Fibroblast of mammary gland (primary cell): ENCODE measurements at places on chromosomes 2 and 18.

- DNase-seq: no peak
Observed at GRCh38 chr2:153604133-153604532, 125.6 kb upstream of the RPRM start.

GRCh38 chr2:227661025-227661649 is 5.5 kb upstream of the SCYGR5 start:
- DNase-seq: no peak

- DNase-seq: peak; percentile 57
Observed at GRCh38 chr2:220555961-220556630, 928.7 kb downstream of the SLC4A3 start.

GRCh38 chr2:173431191-173431590 is 76.5 kb downstream of the CDCA7 start:
- no peak for DNase-seq

DNA sequence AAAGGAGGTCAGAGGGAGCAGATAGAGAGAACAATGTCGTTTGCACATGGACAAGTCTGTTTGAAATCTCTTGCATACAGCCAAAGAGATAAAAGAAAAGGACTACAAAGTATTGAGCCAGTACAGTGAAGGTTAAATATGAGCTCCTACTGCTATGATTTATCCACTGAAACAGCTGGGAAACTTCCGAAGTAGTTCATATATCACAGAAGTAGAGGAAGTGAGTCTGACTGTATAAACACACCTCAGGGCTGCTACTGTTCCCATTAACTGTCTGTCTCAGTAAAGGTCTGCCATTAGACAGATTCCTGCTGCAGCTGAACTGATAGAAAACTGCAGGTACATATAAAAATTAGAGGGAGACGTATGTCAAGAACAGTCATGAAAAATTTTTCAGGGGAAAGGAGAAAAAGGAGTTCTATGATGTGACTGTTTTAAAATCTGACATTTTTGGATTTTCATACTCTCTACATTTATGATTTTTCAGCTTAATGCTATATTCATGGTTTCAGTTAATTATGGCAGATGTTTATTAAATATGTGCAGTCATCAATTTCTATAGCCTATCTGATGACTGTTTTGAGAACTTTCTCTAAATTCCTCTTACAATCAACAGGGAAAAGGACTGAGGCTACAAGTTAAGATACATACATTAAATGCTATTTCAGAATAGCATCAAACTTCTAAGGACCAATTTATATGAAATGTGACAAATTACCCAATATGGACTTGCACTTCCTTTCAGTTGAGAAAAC is 364.7 kb downstream of the ERBB4 start:
- DNase-seq: no peak

DNA sequence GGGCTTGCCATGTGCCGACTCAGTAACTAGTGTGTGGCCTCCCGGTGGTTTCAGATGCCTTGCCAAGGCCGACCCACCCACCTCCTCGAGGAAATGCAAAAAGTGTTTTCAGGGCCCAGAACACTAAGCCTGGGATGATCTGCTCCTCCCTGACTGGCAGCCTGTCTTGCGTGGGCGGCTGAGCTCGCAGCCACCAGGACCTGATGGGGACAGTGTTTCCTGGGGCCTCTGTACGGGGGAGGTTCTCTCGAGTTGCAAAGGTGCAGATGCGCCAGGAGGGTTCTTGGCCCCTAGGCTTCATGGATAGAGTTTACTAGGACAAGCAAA is 85.2 kb downstream of the GLI2 start:
- peak; percentile 84 for DNase-seq

- DNase-seq: no peak
Observed at GRCh38 chr2:172213116-172213860, 110.6 kb upstream of the DLX2 start.

GRCh38 chr2:111617299-111618225 is 266.4 kb downstream of the ANAPC1 start:
- DNase-seq: no peak

DNA sequence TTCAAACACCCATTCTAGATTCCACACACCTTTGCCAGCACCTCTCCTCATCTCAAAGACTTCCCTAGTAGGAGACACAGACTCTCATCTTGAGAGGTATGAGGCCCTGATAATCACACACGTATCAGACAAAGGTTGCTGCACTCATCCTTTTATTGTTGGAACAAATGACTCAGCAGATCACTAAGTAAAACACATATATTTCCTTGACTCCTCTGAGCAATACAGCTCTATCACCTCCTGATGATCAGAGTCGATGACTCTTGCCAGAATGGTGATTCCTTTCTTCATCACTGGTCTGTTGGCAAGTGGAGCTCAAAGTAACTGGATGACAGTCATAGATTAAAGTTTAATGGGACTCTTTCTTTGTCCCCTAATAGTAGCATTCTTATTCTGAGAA is 1049.2 kb upstream of the ZEB2 start:
- peak; percentile 83 for DNase-seq

DNA sequence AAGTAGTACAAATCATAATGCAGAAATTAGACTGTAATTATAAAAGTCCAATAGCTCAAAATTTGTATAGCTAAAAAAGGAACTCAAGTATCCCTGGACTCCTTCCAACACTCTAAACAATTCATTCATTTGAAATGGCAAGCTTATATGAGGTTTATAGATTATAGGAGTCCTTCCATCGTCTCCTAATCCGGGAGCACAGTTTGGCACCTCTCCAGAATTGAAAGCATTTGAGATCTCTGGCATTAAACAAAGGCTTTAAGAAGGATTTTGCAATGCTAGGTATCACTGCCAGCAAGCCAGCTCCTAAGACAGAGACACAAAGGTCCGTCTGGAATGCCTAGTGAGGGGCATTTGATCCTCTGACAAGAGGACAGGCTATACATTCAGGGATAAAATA is 90.9 kb downstream of the ACVR1 start:
- peak; percentile 37 for DNase-seq

- DNase-seq: no peak
Observed at GRCh38 chr18:62569081-62569655, 46.3 kb downstream of the ZCCHC2 start.

DNA sequence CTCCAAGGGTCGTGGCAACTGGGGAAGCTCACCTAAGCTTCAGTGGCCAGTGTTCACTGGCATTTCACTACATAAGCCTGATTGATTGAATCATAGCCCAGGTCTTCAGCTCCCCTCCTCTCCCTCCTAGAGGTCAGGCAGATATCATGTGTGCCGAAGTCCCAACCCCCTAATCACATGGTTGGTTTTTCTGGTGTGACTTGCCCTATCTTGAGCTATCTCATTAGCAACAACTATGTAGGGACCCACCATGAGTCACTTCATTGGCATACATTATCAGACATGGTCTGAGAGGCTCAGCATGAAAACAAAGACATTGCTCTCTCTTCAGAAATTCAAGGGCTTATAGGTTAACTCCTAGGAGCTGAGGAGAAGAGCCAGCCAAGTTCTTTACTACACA is 76.8 kb downstream of the LYPD1 start:
- no peak for DNase-seq

DNA sequence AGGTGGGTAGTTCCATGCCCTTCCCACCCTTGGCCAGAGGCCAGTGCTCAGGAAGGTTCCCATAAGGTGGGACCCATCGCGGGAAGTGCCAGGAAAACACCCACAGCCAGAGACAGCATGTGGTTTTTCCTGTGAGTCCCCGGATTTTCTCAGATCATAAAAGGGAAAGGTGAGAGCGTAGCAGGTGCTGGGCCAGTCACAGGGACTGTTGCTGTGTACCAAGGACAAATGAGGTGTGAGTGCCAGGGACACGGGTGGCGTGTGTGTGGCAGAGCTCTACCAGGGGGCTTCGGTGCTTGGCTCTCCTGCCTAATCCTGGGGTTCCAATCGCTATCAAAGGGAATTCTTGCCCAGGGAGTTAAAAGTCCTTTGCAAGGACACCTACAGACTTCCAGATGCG is 159.6 kb upstream of the SMAD2 start:
- DNase-seq: no peak

- no peak for DNase-seq
Observed at GRCh38 chr2:101657787-101658186, 39.7 kb upstream of the MAP4K4 start.

DNA sequence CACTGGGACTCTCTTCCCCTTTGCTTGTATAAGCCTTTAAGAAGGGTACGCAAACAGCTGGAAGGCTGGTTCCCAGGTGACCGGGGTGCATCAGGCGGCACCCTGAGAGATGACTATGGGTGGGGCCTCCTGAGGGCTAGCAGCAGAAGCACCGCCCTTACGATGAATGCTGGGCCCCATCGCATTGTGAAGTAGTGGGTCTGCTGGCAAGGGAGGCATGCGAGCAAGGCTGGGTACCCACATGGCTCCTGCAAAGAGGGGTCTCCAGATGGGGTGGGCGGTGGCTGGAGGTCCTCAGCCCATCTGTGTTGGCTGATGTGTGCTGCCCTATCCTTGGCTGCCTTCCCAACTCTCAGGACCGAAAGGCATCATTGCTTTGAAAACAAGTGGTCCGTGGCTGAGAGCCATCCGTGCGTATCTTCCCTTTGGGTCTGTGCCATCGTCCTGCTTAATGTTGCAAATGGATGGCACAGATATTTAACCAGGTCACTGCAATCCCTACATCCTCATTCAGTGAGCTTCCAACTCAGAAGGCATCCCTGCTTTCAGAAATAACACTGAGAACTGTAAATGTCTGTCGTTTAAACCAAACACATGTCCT is 83.5 kb upstream of the GPC1 start:
- no peak for DNase-seq
